CD4-positive, alpha-beta T cell treated with Interleukin-6 for 4 hours (primary cell): ENCODE measurements at places on chromosomes 2 and 18.

DNA sequence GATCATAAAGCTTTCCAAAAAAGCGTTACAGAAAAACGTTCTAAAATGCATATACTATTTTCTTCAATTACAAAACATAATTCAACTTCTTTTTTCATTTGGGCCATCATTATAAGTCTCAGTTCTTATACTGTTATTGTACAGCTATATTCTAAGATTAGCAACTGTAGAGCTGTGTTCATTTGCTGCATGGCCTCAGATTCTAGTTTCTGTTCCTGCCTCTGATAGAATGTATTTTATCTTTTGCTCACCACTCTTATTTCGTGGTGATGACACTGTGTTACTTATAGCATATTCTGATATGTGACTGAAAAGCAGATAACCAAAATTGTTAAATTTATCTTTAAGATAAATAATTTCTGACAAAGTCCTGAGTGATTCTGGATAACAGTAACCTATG lies 67.2 kb downstream of the PTRHD1 start:
- no peak for DNase-seq

GRCh38 chr2:45814951-45815621 lies 163.6 kb downstream of the PRKCE start:
- DNase-seq = no peak

DNA sequence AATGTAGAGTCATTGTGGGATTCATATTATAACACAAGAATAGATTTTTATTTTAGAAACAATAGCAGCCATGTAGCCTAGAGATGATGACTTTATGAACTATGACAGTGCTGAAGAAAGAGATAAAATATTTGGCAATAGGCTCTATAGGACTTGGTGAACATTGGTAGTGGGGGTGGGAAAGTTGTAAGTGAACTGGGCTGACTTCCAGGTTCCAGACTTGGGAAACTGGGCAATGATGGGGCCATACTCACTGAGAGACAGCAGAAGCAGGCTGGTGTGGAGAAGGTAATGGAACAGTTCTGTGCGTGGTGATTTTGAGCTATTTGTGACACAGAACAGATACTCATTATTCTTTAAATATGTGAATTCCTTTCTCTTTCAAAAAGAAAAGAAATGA lies 470.3 kb upstream of the HNRNPA3 start:
- DNase-seq = no peak

DNA sequence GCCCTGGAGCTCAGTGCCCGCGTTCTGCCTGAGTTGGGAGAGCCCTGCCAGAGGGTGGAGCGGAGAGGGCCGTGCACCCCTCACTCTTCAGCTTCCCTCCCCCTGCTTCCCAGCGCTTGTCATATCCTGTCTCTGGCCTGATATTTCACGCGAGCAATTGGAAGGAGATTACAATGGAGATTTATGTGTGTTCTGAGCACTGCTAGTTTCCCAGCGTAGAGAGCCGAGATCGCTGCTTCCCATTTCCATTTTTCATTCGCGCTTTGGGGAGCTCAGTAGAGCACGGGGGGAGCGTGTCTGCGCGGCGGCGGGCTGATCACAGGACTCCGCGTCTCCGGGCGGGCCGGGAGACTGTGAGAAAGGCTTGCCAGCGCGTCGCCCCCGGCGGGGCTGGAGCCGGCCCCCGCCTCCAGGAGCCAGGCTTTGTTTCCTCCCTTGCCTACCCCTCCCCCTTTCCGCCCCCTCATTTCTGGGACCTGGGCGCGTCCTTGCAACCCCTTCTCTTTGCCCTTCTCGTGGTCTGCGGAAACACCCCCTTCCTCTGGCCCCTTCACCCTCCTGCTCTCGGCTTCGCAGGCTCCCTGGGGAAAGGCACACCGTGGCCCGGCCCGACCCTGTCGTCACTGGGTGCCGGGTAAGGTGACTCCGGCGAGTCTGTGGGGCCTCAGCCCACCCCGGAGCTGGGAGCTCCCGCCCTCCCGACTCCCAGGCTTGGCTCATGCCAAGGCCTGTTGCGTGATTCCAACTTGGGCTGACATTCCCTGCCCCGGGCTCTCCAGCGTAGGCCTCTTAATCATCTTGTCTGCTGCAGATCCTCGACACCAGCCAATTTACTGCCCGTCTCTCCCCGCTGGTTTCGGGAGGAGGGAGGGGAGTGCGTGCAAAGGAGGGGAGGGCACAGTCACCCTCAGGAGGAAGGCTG lies 5.8 kb downstream of the DLX2 start:
- DNase-seq = no peak

- DNase-seq = no peak
Observed at GRCh38 chr2:144943293-144943941, 423.5 kb upstream of the ZEB2 start.

GRCh38 chr2:179235463-179236108 lies 29.0 kb downstream of the SESTD1 start:
- no peak for DNase-seq

DNA sequence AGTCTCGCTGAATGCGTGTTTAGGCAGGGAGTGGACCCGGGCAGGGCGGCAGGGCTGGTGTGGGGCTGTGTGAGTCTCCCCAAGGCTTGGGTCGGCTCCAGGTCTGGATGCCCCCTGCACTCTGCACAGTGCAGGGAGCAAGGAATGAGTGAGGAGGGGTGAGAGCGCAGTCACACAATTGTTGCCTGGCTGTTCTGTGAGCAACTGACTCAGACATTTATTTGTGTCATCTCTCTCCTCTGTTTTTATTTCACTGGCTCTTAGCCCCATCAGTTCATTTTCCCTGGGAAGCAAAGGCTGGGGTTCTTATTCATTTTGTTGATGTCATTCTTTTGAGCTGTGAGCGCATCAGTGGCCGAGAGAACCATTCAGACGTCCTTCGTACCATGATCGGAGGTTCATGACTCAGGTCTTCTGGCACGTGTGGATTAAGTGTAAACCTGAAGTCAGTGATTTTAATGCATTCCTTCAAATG lies 61.1 kb downstream of the GATA6 start:
- DNase-seq = no peak

DNA sequence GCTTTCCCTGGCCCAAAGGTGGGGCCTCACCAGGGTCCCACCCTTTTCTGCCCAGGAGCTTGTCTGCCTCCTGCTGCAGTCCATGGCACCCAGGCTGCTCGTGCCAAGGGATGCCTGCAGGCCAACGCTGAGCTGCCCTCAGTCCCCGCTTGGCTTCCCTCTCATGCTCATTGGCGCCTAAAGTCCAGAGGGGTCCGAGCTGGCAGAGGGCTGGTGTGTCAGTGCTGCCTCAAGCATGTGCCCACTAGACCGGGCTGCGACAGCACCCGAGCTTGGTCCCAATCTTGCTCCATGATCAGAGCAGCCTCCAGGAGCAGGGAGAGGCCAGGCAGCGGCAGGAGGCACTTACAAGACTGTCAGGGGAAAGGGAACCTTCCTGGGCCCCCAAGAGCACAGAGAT lies 287.0 kb downstream of the ICOS start:
- DNase-seq = no peak

GRCh38 chr2:152098496-152099366 lies at the start of gene CACNB4:
Gene CACNB4, minus strand, starts transcription at chr2:152099044.
- DNase-seq = peak; percentile 25

GRCh38 chr2:15667809-15668556 lies 76.3 kb downstream of the DDX1 start:
- no peak for DNase-seq

GRCh38 chr2:100682536-100682935 lies 119.7 kb downstream of the PDCL3 start:
- DNase-seq = no peak

GRCh38 chr18:37482433-37482832 lies 83.2 kb downstream of the CELF4 start:
- DNase-seq = no peak

- DNase-seq = peak; percentile 70
Observed at GRCh38 chr2:7672027-7672684, 754.9 kb downstream of the RNF144A start.

- DNase-seq = no peak
Observed at GRCh38 chr2:32787207-32787606, 159.4 kb downstream of the TTC27 start.

DNA sequence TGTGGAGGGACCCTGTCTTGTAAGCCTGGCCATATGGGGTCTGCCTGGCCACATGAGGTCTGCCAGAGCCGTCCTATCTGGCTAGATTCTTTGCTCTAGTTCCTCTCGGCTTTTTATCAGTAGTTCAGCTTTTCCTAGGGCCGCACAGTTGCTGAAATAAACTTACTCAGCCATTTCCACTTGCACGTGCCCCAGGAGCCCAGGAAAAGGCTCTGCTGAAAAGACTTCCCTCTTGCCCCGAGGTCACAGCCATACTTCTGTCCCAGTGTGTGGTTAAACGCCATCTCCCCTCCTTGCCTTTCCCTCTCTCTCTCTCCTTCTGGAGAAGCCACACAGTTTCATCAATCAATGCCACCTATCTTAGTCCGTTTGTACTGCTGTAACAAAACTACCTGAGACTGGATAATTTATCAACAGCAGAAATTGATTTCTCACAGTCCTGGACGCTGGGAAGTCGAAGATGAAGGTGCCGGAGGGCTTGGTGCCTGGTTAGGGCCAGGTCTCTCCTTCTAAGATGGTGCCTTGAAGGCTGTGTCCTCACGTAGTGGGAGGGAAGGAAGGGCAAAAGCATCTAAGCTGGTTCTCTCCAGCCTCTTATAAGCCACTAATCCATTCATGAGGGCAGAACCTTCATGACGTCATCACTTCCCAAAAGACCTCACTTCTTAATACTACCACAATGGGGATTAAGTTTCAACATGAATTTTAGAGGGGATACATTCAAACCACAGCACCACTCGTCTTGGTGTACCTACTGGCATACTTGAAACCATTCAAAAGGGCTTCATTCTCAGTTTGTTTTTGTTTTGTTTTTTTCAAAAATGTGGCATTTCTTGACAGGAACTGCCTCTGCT lies 11.2 kb upstream of the GALM start:
- DNase-seq = no peak

DNA sequence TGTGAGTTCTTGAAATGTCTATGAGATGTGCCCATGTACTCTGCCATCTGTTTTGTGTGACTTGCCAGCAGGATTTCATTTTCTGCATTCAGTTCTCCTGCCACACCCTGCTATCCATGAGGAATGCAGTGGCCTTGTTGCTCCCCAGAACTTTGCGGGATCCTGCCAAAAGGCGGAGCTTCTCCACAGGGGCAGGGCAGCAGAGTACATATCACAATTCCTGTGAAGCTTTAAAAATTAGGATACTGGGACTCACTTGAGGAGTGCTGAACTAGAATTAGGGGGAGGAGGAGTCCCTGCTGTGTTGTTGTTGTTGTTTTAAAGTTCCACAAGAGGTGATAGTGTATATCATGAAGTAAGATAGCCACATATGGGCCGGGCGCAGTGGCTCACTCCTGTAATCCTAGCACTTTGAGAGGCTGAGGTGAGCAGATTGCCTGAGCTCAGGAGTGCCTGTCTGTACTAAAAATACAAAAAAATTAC lies 76.4 kb downstream of the TANC1 start:
- DNase-seq = no peak

- DNase-seq = no peak
Observed at GRCh38 chr2:227117852-227118251, 46.2 kb downstream of the COL4A4 start.

GRCh38 chr2:75416420-75417342 lies 144.1 kb downstream of the EVA1A start:
- DNase-seq = peak; percentile 9

DNA sequence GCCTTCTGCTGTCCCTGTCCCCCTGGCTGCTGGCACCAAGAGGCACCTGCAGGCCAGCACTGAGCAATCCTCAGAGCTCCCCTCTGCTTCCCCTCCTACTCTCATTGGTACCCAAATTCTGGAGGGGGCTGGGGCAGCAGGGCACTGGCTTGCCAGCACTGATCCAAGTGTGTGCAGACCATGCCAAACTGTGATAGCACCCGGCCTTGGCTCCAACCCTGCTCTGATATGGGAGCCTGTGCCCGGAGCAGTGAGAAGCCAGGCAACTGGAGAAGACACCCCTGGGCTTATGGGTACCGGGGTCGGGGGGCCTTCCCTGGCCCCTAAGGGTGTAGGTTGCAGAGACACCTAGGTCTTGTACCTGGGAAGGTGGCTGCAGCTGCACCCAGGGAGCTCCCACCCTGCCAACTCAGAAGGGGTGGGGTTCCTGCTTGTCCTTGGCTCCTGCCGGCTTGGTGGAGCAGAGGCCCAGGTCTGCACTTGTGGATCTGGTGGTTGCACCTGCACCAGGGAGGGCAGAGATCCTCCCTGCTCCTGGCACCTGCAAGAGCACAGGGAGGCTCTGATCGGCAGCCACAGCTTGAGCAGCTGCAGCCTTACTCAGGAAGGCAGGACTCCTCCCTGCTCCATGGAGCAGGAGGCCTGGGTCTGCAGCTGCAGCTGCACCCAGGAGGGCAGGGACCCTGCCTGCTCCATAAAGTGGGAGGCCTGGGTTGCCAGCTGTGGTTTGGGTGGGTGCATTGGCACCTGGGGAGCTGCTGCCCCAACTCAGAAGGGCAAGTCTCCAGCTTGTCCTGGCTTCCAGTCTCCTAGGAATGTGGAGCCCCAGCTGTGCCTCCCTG lies 96.3 kb downstream of the BCL2L11 start:
- DNase-seq = no peak

DNA sequence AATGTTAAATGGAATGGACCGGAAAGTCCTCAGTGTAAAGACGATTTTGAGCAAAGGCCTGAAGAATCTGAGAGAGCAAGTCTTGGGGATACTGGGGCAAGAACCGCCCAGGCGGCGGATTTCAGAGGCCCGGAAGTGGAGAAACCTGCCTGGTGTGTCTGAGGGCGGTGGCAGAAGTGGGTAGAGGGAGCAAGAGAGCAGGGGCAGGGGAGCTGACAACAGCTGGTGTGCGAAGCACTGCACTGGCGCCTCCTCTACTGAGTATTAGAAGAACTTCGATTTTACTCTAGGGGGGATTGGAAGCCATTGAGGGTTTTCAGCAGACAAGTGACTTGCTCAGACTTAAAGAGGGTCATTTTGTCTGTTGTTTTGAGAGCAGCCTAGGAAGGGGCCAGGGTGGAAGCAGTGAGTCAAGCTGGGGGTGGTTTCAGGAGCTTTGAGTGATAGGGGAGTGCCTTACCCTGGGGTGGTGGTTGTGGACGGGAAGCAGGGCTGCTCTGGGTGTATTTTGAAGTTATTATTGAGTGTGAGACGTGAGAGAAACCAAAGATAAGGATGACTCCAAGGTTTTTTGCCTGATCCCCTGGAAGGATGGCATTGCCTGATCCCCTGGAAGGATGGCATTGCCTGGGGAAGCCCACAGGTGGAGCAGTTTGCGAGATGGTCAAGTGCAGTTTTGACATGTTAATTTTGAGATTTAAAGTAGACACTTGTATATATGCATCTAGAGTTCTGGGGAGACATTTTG lies 52.5 kb downstream of the ZNF236 start:
- DNase-seq = peak; percentile 38

DNA sequence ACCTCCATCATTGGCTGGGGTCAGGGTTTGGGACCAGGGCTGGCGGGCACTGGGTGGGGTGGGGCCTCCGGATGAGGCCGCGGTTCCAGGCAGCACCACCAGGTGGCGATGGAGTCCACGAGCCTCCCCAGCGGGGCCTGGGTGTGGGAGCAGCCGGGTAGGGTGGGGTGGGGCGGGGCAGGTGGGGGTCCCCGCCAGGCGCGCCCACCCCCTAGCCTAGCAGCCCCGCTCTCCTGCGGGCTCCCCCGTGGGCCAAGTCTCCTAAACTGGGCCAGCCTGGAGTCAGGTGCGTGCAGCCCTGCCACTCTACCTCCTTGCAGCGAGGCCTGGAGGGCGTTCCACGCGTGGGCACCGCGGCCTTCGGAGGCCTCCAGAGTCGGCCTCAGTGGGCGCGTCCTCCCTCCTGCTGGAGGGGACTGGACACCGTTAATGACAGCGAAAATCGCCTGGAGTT lies 187.5 kb downstream of the TWIST2 start:
- peak; percentile 67 for DNase-seq

- DNase-seq = no peak
Observed at GRCh38 chr2:196630531-196630930, 9.0 kb upstream of the CCDC150 start.
